Activated CD4-positive, alpha-beta T cell treated with anti-CD3 and anti-CD28 coated beads, Interleukin-2, amount 50 U/mL, for 48 hours (primary cell): ENCODE measurements at places on chromosomes 3 and 15.

DNA sequence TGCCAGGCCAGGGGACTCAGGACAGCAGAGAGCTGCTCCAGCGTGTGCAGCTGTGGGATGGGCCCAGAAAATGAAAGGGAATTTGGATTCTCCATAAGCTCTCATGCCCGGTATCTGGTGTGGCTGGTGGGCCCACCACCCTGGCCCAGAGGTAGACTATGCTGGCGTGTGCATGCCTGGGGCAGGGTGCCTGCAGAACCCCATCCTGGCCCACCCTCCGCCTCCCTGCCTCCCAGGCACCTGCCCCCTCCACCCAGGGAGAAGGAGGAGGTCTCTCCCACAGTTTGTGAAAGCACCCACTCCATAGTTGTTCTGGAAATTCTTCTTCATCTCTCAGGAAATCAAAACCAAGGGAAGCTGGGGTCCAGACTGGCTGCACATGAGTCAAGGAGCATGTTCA, 112.9 kb downstream of the ADCY5 start:
- no peak for DNase-seq

DNA sequence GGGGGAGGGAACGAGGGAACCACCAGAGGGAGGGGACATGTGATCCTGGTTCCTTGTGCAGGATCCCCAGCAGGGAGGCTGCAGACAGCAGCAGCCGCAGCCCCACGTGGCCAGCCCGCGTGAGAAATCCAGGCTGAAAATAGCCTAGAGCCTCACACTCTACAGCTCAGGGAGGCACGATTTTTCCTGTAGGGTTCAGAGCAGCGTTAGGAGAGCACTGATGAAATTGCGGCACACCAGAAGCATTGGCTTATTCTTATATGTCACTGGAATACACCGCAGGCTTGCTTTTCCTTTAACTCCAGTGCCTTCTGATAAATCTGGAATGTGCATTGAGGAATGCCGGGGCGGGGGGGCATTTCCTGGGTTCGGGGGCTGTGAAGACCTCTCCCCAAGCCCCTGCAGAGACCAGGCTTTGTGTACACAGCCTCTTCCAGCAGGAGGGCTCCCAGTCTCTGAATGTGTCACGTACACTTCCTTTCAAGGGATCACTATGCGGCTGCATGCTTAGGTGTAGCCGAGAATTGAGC, 193.0 kb downstream of the ATP10A start:
- DNase-seq, result no peak

- DNase-seq, result no peak
Measured at GRCh38 chr15:76116138-76116885, 56.5 kb downstream of the TMEM266 start.

GRCh38 chr3:49406571-49407565, 4.9 kb downstream of the RHOA start:
- no peak for DNase-seq

- DNase-seq, result no peak
Measured at GRCh38 chr3:126984391-126985131, 1.6 kb downstream of the PLXNA1 start.

DNA sequence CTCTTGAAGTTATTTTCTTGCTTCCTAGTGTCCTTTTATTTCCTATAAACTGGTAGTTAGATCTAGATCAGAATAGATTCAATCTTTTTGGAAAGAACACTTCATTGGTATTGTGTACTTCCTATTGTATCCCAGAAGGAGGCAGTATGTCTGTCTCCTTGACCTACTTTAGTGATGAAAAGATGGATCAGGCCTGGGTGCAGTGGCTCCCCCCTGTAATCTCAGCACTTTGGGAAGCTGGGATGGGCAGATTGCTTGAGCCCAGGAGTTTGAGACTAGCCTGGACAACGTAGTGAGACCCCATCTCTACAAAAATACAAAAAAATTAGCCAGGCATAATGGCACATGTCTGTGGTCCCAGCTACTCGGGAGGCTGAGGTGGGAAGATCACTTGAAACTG, 12.0 kb downstream of the BSN start:
- DNase-seq, result no peak

GRCh38 chr3:129016720-129017483, 15.8 kb downstream of the EFCC1 start:
- DNase-seq, result no peak

DNA sequence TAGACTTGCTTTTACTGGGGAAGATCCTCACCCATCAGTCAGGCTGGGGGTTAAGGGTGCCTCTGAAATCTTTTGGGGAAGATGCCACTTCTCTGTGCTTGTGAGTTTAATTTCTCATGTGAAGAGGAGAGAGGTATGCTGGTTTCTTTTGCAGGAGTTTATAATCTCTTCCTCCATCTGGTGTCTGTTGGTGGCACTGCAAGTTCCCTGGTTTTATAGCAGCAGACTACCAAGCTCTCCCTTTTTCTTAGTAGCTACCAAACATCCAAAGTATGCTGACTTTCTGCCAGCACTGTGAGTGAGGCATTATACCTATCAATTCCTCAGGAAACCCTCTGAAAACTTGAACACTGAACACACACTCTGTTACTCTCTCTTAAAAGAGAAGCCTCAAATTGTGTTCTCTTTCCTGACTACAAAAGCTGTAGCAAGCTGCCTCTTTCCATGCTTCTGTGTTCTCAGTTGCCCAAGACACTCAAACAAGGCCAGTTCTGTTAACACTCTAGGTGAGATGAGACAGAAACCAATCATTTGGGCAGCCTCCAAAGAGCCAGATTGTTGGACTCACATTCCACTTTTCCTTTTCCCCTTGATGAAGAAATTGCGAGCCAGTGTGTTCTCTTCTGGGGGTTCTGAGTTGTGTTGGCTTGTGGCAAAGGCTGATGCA, 299.5 kb downstream of the GAP43 start:
- no peak for DNase-seq

GRCh38 chr3:114408736-114409670, 115.2 kb downstream of the TIGIT start:
- no peak for DNase-seq
